Glomerular endothelial cell (primary cell): ENCODE measurements at places on chromosomes 2 and 18. TPM values are rescaled to one million over a fixed set of nuclear protein-coding genes. Genes with fewer than 3 reads are reported as not detected.

- no peak for DNase-seq
Measured at GRCh38 chr2:189066037-189066436, 91.9 kb downstream of the COL3A1 start.

GRCh38 chr2:53021828-53022227 is 745.8 kb upstream of the CHAC2 start:
- DNase-seq = no peak

GRCh38 chr2:211085056-211085680 is 528.8 kb downstream of the CPS1 start:
- peak; percentile 31 for DNase-seq

DNA sequence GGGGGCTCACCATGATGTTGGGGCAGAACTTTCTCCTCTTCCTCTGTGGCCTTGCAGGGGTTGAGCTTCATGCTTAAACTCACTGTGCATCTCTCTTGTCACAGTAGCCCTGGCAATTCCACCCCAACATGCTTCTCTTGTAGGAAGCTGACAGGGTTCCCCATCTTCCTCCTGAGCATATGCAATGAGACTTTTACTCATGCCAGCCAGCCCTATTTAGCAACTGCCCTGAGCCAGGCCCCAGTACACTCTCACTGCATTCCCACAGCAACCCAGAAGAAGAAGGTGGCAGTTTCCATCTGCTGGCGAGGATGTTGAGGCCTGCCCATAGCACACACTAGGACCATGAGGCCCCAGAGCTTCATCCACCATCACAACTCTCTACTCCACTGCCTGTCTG is 72.2 kb upstream of the TEX51 start:
- no peak for DNase-seq

GRCh38 chr2:111149882-111150455 is 29.3 kb downstream of the BCL2L11 start:
- DNase-seq = no peak

ANKRD30B gene
- total RNA-seq = 0.70 TPM in 1 of 2 replicates, not detected in the other

CAPN14 gene
- total RNA-seq = 0.15 and 0.35 TPM in 2 replicates

QPCT gene
- 28.8 and 43.1 TPM in 2 replicates for total RNA-seq

- DNase-seq = no peak
Measured at GRCh38 chr18:48022531-48023329, 92.3 kb upstream of the SMAD2 start.

GRCh38 chr2:151193576-151193975 is 68.1 kb downstream of the RBM43 start:
- DNase-seq = no peak

- no peak for DNase-seq
Measured at GRCh38 chr18:58046093-58046793, 2.2 kb downstream of the NEDD4L start.

CCDC121 gene
- 0.29 and 1.5 TPM in 2 replicates for total RNA-seq

DNA sequence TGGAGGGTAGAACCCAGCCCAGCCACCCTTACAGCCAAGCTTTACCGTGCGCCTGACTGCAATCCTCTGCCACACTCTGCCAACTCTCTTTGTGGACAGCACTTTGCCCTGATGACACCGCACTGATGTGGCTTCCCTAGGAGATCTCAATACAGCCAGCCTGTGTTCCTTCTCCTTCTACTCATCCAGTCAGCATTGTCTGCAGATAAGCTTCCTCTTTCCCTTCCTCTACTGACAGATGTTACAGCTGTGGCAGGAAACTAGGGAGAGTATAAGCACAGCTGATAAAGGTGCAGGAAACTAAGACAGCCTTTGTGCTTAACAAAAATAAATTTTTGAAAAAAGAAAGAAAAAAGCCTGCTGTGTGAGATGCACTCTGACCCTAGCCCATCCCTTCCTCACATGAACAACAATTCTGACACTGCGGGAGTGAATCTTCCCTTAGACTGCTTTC is 25.0 kb downstream of the CEP68 start:
- no peak for DNase-seq

- DNase-seq = no peak
Measured at GRCh38 chr2:121570036-121570666, 39.5 kb downstream of the RNU4ATAC start.

UGT1A4 gene
- 0.12 TPM in 1 of 2 replicates, not detected in the other for total RNA-seq
